ENCODE measurements at places on chromosomes 6 and 20.

DNA sequence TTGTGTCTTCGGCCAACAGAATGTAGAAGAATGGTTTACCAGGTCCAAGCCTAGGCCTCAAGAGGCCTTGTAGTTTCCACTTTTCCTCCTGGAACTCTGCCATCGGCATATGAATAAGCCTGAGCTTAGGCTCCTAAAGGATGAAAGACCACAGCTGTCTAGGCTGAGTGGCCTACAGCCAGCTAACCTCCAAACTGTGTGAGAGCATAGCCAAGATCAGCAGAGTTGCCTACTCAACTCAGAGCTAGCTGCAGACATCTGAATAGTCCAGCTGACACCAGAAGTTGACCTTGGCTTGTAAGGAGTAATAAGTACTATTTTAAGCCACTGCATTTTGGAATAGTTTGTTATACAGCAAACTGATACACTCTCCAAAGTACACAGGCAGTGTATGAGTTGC lies 52.6 kb upstream of the SMIM29 start:
- no peak for DNase-seq

GRCh38 chr6:7269816-7270215 lies 43.2 kb downstream of the SSR1 start:
- DNase-seq, result no peak

DNA sequence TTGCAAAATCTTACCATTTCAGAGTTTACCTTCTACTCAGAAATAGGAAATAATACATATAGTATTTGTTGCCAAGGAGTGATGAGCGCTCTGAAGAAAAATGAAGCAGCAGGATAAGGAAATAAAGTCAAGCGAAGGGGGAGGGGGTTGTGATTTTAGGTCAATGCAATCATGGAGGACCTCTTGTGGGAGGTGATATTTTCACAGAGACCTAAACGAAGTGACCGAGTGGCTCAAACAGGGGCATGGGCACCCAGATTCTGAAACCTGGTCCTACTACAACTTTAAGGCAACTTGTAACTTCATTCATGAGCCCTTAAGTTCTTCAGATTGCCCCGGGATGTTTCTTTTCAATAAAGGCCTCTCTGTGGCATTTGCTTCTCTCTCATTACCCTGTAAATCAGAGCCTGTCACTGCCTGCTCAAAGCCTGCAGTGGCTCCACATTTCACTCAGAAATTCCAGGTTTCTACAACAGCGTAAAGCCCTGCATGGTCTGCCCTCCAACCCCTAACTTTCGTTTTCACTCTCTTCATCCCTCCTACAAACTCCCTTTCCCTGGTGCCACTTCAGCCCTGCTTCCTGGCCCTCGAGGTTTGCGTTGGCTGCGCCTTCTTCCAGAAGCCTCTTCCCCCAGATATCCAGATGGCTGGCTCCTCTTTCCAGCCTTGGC lies 162.7 kb downstream of the TBC1D7 start:
- no peak for DNase-seq

- DNase-seq, result no peak
Measured at GRCh38 chr6:47357827-47358226, 48.1 kb upstream of the TNFRSF21 start.

DNA sequence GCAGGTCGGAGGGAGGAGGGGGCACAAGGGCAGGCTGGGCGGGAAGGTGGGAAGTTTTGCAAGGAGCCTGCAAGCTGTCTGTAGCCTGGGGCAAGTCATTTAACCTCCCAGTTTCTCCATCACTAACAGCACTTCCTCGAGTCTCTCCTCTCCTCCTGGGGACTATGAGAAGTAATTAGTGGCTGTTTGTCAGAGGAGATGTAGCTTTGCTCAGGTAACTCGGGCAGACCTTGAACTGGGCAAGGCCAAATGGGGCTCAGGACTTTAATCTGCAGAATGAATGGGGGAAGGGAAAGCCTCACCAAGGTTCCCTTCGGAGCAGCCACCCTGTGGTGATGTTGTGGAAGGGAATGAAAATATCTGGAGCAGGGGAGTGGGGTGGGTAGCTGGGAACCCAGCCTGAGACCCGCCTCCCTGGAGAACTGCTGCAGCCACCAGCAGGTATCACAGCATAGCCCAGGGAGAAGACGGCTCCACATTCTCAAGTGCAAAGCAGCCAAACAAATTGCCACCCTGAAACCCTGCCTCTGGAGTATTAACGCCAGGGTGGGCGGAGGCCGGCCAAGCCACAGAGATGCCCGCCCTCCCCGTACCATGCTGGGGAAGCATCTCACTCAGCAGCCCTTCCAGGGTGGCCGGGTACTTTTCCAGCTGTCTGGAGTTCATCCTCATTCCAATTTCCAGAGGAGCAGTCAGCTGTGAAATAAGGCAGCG lies 6.1 kb upstream of the LEMD2 start:
- no peak for DNase-seq

DNA sequence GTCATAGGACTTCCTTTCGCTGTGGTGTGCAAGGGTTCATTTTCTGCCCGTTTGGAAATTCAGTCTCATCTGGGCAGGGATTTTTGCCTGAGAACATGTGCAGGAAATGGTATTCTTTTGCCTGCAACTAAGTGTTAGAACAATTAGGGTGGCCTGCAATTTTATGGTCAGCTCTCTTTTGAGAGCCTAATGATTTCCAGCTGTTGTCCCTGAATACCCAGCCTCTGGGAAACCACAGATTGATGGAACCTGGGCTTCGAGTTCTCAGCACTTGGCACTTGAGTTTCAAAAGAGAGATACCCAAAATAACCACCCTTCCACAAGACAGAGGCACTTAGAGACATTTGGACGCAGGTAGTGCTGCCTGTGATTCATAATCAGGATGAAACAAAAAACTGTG lies 217.2 kb upstream of the FOXA2 start:
- DNase-seq, result no peak

DNA sequence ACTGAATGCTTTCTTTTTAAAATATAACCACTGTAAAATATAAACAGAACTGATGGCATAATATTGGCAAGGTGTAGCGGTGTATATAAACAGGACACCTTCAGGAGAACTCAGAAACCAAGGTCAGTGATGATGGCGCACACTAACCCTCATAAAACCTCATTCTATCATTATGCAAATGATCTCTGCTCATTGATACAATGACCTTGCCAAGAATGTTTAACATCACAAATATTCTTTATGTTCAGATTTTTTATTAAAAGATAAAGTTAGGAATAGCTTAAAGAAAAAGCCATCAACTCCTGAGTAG lies 48.6 kb upstream of the DST start:
- DNase-seq, result no peak

DNA sequence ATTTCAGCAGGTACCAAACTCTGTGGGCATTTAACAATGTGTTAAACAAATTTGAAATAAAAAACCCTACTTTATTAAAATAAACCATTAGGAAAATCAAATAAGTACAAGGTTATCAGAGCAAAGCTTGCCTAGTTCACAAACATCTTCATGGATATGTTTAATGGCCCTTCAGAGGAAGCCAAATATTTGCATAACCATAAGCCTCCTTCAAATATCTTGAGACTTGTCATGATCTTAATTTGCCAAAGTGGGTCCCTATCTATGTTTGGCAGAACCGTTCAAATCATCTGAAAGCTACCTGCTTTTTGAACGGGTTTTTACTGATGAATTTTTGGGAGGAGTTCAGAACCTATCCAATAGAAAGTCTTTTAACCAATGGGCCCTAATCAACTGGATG lies 176.3 kb downstream of the BACH2 start:
- DNase-seq, result no peak

DNA sequence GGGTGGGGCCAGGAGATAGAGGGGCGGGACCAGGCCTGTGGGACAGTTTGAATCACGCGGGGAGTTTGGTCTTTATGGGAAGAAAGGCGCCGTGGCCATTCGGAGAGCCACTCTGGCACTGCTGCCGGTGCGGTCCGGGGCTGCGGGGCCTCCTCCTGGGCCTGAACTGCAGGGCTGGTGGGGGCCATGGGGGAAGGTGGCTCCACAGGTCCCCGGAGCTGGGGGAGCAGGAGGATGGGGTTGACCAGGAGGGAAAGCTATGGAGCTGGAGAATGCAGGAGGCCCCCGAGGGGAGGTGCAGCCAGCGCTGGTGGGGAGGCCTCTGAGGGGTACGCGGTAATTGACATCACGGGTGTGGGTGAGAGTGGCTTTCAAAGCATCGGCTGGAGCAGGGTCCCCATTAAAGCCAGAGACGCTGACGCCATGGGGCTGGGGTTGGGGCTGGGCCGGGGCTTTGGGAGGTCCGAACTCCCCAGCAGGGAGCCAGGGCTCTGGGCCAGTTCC lies 1.8 kb upstream of the BHLHE23 start:
- DNase-seq, result no peak

GRCh38 chr6:30617565-30618269 lies at the start of gene MRPS18B:
Gene MRPS18B, plus strand, starts transcription at chr6:30617840. Its CDS starts 26 bp downstream, at chr6:30617866.
- DNase-seq, result peak; percentile 96

DNA sequence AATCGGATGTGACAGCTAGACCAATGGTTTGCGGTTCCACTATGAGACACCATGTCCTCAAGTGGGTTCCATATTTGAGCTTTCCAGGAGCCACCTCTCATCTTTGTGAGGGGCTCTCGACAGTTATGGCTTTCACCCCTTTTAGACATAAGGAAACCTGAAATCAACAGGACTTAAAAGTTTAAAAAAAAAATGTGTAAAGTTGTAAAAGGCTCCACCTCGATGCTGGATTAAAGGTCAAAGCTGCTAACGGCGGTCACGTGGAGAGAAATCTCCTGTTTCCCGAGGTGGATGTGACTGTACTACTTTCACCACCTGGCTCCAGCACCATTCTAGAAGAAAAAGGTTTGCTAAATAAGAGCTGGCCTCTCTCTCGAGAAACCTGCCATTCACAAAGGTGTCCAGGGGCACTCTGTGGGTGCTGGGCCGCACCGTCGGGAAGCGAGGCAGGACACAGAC lies 542 bp downstream of the ATP5F1E start:
- DNase-seq, result no peak

- peak; percentile 54 for DNase-seq
Measured at GRCh38 chr6:28586962-28587745, 61.5 kb downstream of the GPX5 start.

GRCh38 chr6:137001299-137001976 lies 43.3 kb downstream of the IL20RA start:
- DNase-seq, result no peak

DNA sequence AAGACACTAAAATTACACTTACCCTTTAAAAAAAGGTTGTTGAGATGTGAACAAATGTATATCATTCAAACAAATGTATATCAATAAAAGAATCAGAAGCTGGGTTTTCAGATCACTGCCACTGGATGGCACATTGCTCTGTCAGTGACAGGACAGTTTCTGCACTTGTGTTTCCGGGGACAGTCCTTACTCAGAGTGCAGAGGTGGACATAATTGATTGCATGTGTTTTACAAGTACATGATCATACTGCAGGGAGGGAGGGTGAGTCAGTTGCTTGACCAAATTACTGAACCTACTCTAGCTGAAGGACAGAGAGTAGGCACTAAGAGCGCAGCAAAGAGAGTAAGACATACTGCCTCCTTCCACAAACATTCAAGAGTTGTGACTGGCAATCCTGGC lies 302.3 kb downstream of the TENT5A start:
- DNase-seq, result no peak

DNA sequence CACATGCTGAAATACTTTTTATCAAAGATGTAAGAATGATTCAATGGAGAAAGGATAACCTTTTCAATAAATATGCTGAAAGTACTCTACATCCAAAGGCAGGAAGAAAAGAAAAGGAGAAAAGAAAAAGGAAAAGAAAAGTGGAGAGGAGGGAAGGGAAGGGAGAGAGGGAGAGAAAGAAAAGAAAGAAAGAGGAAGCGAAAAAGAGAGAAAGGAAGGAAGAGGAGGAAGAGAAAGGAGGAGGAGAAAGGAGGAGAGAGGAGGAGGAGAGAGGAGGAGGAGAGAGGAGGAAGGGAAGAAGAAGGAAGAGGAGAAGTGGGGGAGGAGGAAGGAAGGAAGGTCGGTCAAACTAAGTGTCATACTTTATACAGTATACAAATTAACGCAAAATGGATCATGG lies 297.4 kb upstream of the HSF2 start:
- DNase-seq, result no peak

DNA sequence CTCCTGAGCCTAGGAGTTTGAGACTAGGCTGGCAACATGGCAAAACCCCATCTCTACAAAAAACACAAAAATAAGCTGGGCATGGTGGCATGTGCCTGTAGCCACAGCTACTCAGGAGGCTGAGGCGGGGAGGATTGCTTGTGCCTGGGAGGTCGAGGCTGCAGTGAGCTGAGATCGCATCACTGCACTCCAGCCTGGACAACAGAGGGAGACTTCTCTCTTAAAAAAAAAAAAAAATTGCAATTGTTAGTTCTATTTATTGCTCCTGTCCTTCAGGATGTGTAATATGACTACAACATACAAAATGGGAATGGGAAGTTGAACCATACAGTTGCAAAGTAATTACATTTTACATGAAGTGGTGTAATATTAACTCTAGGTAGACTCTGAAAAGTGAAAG lies 8.1 kb upstream of the AARS2 start:
- no peak for DNase-seq
